ENCODE measurements at places on chromosomes 7 and 10. TPM values are rescaled to one million over a fixed set of nuclear protein-coding genes. Genes with fewer than 3 reads are reported as not detected.
A peak's percentile ranks its signal among the peaks of the same experiment; 100 is the strongest.

The SPDYE9 gene
- not detected for total RNA-seq

GRCh38 chr7:131692131-131692960 lies 135.9 kb upstream of the PODXL start:
- no peak overlapping the region for H3K4me3 ChIP-seq
- no peaks in the 10 kb centered on the region for H3K27me3 ChIP-seq
- no peaks in the 10 kb centered on the region for H3K36me3 ChIP-seq
- H3K27ac ChIP-seq, result no peak overlapping the region
- H3K4me1 ChIP-seq, result no peaks in the 10 kb centered on the region

GRCh38 chr10:22685926-22686325 lies 28.5 kb downstream of the PIP4K2A start:
- no peak overlapping the region for H3K27ac ChIP-seq
- H3K27me3 ChIP-seq, result no peaks in the 10 kb centered on the region
- H3K4me3 ChIP-seq, result no peak overlapping the region
- H3K36me3 ChIP-seq, result no peaks in the 10 kb centered on the region
- no peaks in the 10 kb centered on the region for H3K4me1 ChIP-seq

DNA sequence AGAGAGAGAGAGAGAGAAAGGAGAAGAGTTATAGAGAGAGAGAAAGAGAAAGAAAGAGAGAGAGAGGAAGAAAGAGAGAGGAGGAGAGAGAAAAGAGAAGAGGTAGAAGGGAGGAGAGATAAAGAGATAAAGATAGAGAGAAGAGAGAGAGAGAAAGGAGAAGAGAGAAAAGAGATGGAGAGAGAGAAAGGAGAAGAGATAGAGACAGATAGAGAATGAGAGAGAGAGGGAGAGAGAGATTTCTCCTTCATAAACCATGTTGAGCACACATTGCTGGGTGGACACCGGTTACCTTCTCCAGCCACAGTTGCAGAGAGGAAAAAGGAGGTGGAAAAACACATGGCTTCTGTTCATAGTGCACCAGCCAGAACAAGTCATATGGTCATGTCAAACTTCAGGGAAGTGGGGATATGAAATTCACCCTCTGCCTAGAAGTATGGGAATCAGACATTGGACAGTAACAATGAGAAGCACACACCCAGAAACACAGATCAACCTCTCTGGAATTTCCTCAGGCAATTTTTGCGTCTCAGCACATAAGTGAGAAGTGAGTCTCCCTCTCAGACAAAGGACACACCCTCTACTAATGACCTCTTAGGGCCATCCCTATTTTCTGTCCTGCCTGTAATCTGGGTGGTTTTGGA lies 172.5 kb upstream of the SVIL start:
- H3K4me1 ChIP-seq, result no peaks in the 10 kb centered on the region
- H3K27ac ChIP-seq, result no peak overlapping the region
- no peaks in the 10 kb centered on the region for H3K27me3 ChIP-seq
- H3K4me3 ChIP-seq, result no peak overlapping the region

DNA sequence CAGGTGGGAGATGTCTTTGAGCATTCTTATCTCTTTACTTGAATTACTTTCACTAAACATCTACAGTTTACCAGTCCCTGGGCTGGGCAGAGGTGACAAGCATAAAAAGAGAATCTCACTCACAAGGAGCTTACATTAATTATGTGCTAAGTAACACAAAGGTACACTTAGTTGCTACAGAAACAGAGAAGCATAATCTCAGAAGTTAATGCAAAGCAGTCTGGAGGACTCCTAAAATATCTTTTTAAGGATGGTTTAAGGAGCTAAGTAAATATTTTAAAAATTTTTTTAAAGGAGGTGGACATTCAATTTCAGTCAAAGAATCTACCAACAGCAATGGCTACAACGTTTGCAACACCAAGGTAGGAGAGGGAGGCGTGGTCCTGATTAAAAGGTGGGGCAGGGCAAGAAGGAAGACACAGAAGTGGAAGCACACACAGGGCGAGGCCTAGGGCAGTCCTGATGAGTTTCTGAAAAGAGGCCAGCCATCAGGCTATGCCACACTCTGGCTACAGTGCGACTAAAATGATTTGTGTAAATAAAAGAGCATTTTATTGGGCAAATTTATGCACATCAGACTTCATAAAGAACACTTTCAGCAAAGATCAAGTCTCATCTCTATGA lies 5.3 kb downstream of the LARP4B start:
- no peak overlapping the region for H3K27ac ChIP-seq
- H3K4me1 ChIP-seq, result peaks cover 17% of the 10 kb centered on the region
- no peaks in the 10 kb centered on the region for H3K27me3 ChIP-seq
- H3K36me3 ChIP-seq, result peaks cover 6% of the 10 kb centered on the region
- DNase-seq, result no peak

DNA sequence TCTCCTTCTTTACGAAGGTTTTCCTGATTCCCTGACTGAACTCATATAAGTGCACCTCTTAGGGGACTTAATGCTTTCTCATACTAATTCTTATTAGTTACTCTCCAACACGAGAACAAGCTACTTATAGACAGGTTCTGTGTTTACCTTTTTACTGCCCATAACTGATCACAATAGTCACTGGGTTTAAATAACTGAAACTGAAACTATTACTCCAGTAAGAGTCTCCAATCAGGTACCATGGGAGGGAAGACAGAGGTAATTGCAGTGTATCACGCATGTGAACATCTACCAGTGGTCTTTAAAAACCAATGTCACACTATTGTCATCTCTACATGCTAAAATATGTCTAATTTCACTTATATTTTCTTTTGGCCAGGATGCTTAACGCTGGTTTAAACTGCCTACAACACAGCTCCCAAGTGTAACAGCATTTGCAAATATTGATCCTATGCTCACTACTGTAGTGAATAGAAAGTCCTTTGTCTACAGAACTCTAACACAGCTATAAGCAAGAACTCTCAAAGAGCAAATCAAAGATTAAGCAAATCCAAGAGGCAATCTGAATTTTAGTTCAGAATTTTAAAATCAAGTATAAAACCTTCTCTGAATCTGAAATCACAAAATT lies 3.6 kb downstream of the GDI2 start:
- peak overlapping the region; percentile 45 for H3K4me3 ChIP-seq
- H3K4me1 ChIP-seq, result peaks cover 20% of the 10 kb centered on the region
- no peak for DNase-seq
- H3K27me3 ChIP-seq, result no peaks in the 10 kb centered on the region

DNA sequence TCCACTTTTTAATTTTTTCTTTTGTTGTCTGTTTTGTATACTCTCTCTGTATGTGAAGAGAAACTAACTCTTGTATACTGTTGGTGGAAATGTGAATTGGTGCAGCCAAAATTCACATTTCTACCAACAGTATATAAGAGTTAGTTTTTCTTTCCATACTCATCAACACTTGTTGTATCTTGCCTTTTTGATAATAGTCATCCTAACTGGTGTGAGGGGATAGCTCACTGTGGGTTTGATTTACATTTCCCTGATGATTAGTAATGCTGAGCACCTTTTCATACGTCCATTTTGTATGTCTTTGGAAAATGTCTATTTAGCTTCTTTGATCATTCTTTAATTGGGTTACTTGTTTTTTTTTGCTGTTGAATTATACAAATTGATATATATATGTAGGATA lies 375.5 kb upstream of the IGFBP3 start:
- no peak overlapping the region for H3K27ac ChIP-seq
- no peaks in the 10 kb centered on the region for H3K36me3 ChIP-seq
- H3K4me3 ChIP-seq, result no peak overlapping the region

- no peak overlapping the region for H3K27ac ChIP-seq
- DNase-seq, result peak; percentile 76
- H3K36me3 ChIP-seq, result no peaks in the 10 kb centered on the region
- H3K4me1 ChIP-seq, result peaks cover 8% of the 10 kb centered on the region
- no peaks in the 10 kb centered on the region for H3K27me3 ChIP-seq
These were observed 9.2 kb upstream of the PWWP2B start for GRCh38 chr10:132387764-132388210.

GRCh38 chr10:95506056-95506737 lies 55.0 kb downstream of the SORBS1 start:
- no peak overlapping the region for H3K4me3 ChIP-seq
- H3K4me1 ChIP-seq, result peaks cover 3% of the 10 kb centered on the region
- no peaks in the 10 kb centered on the region for H3K36me3 ChIP-seq
- H3K27ac ChIP-seq, result no peak overlapping the region
- H3K27me3 ChIP-seq, result no peaks in the 10 kb centered on the region

DNA sequence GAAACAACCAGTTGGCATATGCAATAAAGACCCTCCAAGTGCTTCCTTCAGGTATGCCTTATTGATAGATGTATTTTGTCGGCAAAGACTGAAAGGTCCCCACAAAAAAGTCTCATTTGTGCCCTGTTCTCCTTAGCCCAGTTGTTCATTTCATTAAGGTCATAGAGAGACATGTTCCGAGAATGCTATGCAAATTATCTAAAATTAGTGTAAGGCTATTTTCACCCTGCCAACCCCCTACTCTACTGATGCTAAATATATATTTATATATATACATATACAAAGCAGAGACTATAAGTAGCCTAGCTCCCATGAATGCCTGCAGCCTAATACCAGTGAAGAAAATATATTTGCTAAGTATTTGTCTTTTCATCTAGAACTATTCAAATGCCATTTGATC lies 96.7 kb upstream of the ADO start:
- H3K27ac ChIP-seq, result no peak overlapping the region
- H3K36me3 ChIP-seq, result no peaks in the 10 kb centered on the region
- no peaks in the 10 kb centered on the region for H3K27me3 ChIP-seq
- H3K4me3 ChIP-seq, result no peak overlapping the region
- no peaks in the 10 kb centered on the region for H3K4me1 ChIP-seq

DNA sequence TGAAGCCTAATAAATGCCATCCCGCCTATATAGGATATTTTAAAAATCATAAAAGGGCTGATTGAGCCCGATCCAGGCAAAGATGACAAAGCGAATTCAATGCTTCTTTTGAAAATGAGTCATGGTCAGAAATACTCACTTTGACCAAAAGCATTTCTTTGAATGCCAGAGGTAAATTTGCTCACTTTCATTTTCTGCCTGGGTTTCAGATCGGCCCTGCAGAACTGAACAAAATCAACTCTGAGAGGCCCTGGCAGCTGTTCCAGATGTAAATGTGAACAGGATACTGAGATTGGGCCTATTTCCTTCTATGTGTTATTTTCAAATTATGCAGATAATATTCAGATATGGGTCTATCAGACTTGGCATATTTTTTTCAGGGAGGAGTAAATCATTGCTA lies 114.8 kb upstream of the ARID5B start:
- H3K27ac ChIP-seq, result no peak overlapping the region
- DNase-seq, result no peak
- H3K36me3 ChIP-seq, result no peaks in the 10 kb centered on the region
- H3K4me3 ChIP-seq, result no peak overlapping the region

DNA sequence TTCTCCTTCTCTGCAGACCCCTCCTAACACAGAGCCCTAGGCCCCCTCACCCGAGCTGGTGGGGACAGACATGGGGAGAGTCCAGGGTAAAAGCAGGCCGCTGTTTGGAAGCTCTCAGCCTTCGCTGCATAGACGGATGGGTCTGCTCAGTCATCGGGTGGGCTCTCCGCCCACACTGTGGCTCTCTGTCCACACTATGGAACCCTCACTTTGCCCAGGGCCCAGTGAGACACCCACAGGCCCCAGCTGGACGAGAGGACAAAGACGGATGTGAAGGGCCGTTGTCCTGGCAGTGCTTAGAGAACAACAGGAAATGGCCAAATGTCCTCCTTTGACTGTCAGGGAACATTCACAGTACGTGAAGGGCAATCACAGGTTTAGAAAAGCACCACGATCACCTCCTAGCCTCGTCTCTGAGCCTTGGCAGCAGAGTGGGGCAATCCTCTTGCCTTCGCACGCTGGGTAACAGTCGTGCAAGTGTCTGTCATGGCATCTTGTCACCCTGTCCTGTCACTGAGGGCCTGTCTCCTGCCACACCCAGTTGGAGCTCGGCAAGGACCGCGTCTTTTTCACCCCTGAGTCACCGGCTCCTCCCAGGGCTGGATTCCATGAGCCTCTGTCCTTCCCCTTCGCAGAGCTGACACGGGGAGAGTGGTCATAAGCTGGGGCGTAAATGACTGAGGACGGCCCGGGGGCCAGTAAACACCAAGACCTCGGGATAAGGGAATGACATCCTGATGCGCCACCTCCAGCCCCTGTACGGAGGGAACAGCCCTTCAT lies 80.6 kb downstream of the PRKAG2 start:
- H3K27me3 ChIP-seq, result no peaks in the 10 kb centered on the region
- DNase-seq, result no peak
- no peak overlapping the region for H3K4me3 ChIP-seq
- H3K4me1 ChIP-seq, result peaks cover 12% of the 10 kb centered on the region
- H3K27ac ChIP-seq, result peak overlapping the region; percentile 44

- no peak overlapping the region for H3K27ac ChIP-seq
- H3K27me3 ChIP-seq, result no peaks in the 10 kb centered on the region
- H3K4me1 ChIP-seq, result no peaks in the 10 kb centered on the region
- DNase-seq, result no peak
- no peak overlapping the region for H3K4me3 ChIP-seq
These were observed 114.3 kb downstream of the SLIT1 start for GRCh38 chr10:97071496-97071895.

The FAM13C gene
- total RNA-seq, result 8.8 TPM

- no peaks in the 10 kb centered on the region for H3K4me1 ChIP-seq
- H3K4me3 ChIP-seq, result no peak overlapping the region
- no peaks in the 10 kb centered on the region for H3K36me3 ChIP-seq
- no peaks in the 10 kb centered on the region for H3K27me3 ChIP-seq
These were observed 76.7 kb downstream of the IGF2BP3 start for GRCh38 chr7:23393636-23394035.

The DRGX gene
- total RNA-seq, result not detected

The HNRNPF gene
- 190 TPM for total RNA-seq

- no peak overlapping the region for H3K27ac ChIP-seq
- no peaks in the 10 kb centered on the region for H3K4me1 ChIP-seq
- H3K36me3 ChIP-seq, result no peaks in the 10 kb centered on the region
- no peaks in the 10 kb centered on the region for H3K27me3 ChIP-seq
- peak; percentile 22 for DNase-seq
These were observed 349.4 kb downstream of the EXOC4 start for GRCh38 chr7:133602291-133602690.

DNA sequence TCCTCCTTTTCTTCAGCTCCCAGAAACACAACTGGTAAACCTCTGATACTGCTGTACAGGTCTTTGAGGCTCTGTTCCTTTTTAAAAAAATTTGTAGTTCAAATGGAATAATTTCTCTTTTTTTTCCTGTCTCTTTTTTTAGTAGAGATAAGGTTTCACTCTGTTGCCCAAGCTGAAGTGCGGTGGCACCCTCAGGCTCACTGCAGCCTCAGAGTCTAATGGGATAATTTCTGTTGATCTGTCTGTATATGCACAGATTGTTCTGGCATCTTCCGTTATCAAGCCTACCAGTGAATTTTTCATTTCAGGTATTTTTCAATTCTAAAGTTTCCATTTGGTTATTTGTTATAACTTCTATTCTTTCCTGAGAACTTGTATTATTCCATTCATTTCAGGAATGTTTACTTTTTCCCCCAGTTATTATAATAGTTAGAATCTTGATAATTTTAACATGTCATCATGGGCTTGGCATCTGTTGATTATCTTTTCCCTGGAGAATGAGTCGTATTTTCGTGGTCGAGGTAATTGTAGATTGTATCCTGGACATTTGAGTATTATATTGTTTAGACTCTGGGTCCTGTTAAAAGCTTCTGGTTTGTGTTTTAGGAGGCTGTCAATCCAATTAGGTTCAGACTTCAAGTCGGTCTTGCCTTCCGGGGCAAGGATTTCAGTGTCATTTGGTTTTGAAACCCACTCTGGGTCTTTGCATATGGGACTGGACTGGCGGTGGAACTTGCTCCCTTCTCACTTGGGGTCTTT lies 24.5 kb downstream of the CRCP start:
- no peaks in the 10 kb centered on the region for H3K4me1 ChIP-seq
- no peak overlapping the region for H3K27ac ChIP-seq
- DNase-seq, result no peak
- H3K4me3 ChIP-seq, result no peak overlapping the region

GRCh38 chr7:24290004-24290641 lies 6.1 kb downstream of the NPY start:
- DNase-seq, result peak; percentile 69
- no peak overlapping the region for H3K4me3 ChIP-seq
- no peaks in the 10 kb centered on the region for H3K4me1 ChIP-seq
- H3K36me3 ChIP-seq, result no peaks in the 10 kb centered on the region
